A172 (cell line): ENCODE measurements at places on chromosomes 2 and 18.
A peak's percentile ranks its signal among the peaks of the same experiment; 100 is the strongest.

GRCh38 chr2:241031436-241032165, 33.2 kb downstream of the SNED1 start:
- no peak for DNase-seq

GRCh38 chr18:48905513-48905912, 45.3 kb downstream of the SMAD7 start:
- DNase-seq: no peak

- no peak for DNase-seq
Observed at GRCh38 chr2:182924306-182924705, 57.9 kb upstream of the FRZB start.

- DNase-seq: peak; percentile 68
Observed at GRCh38 chr18:42545825-42546224, 569.7 kb downstream of the RIT2 start.

GRCh38 chr18:9722691-9723090, 14.6 kb downstream of the RAB31 start:
- DNase-seq: no peak

GRCh38 chr2:209305746-209306196, 118.1 kb upstream of the MAP2 start:
- DNase-seq: no peak

- no peak for DNase-seq
Observed at GRCh38 chr2:237497838-237498186, 10.8 kb downstream of the MLPH start.

- no peak for DNase-seq
Observed at GRCh38 chr2:38708900-38709566, 42.1 kb downstream of the SRSF7 start.

GRCh38 chr18:8848541-8848940, 143.2 kb downstream of the MTCL1 start:
- no peak for DNase-seq

- no peak for DNase-seq
Observed at GRCh38 chr2:170685591-170685990, 29.5 kb upstream of the SP5 start.

DNA sequence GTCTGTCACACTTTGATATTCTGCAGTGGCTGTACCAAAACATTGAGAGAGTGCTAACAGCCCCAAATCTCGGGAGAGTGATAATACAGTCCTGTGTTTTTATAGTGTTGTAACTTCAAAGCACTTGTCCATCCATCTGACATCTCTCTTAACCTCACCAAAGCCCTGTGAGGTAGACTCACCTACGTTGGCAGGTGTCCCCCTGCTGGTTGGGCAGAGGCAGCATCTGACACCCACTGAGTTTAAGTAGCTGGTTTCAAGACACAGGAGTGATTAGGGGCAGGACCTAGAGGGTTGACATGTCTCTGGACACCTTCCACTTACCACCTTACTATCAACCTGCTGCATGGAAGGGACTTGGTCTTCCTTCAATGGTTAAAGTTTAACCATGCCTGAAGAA, 22.9 kb downstream of the COLEC12 start:
- no peak for DNase-seq

GRCh38 chr2:168180483-168180882, 66.9 kb downstream of the STK39 start:
- DNase-seq: no peak

DNA sequence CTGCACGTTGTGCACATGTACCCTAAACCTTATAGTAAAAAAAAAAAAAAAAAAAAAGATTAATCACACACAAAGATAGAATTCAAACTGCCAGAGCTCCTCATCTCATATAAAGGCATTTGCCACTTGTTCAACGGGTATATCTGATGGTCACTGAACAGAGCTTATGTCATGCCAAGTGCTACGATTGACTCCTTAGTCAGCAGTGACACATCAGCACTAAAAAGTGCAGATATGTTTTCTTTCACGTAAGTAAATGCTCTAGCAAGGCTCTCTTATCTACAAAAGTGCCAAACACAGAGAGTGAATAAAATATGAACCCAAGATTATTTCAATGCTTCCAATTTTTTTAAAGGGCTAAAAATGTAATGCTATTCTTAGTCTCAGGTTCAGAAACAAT, 1.1 kb downstream of the LMAN1 start:
- peak; percentile 34 for DNase-seq

- DNase-seq: no peak
Observed at GRCh38 chr2:144642131-144642530, 122.2 kb upstream of the ZEB2 start.
